ENCODE measurements at places on chromosomes 5 and 9.

GRCh38 chr5:155711882-155712281, 615.1 kb upstream of the SGCD start:
- DNase-seq = no peak

DNA sequence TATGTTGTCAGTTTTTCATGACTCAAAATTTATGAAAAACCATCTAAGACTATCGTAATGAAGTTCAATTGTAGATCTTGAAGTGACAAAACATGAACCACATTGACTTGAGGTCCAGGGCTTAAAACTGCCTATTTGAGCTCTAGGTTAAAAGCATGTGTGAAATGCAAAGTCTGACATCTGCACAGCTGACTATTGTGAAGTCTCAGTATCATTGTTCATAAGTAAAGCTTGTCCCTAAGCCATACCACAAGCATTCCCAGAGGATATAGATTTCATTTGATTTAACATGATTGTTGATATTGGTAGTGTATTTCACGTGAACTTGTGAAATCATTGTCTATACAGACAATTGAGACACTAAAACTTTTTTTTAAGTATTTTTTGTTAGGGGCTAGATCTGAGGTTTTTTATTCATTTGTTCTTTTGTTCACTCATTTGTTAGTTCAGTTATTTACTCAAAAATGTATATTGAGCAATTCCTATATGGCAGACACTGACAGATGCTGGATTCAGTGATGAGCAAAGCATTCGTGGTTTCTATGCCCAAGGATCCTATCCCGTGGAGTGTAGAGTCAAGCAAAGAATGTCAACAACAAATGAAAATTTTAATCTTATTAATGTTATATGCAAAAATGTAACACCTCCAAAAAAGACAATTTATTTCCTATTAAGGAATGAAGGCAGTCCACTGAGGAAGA, 485.2 kb downstream of the RAB3C start:
- no peak for DNase-seq

DNA sequence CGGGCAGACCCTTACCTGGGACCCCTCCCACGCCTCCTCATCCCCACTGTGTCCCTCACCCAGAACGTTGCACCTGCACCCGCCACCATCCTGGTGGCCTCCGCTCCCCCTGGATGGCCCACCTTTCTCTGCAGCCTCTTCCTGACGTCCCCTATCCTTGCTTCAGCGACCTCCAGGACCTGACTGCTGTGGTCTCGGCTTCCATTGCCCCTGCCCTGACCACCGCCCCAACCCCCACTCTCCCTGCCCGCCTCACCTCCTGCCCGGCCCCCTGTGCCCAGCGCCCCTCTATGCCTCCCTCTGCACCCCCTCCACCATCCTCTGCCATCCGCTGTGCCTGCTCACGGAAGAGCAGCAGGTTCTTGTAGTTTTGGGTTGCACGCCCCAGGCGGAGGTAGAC, 2.2 kb downstream of the LCN10 start:
- DNase-seq = no peak

GRCh38 chr5:137176126-137176525, 323.0 kb downstream of the SPOCK1 start:
- no peak for DNase-seq

GRCh38 chr5:167064198-167064776, 1227.2 kb upstream of the WWC1 start:
- no peak for DNase-seq

DNA sequence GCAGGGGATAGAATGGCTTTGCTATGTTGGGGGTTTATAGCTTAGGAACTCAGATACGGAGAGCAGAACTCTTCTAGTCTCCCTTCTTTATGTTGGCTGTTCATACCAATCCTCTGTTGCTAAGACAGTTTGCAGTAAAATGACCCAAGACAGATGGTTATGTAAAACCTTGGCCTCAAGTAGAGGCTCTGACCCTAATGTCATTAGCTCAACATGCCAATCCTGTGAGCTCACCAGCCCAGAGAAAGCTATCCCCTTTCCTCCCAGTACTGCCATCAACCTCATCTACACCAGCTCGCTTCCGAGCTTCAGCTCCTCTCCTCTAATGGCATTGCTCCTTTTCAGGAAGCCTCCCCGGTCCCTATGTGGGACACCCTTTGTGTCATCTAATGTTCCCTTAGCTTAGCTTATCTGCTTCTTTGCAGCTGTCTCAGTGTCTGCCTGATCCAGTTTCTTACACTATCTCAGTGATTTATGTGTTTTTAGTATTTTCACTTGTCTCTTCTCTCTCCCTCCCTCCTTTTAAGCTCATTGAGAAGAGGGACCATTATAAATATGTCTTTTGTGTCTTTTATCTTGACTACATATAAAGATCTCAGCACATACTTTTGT, 281.3 kb upstream of the CLINT1 start:
- no peak for DNase-seq

- no peak for DNase-seq
Measured at GRCh38 chr5:57710126-57710525, 227.5 kb upstream of the ACTBL2 start.

GRCh38 chr9:92480986-92481633, 1.2 kb downstream of the ASPN start:
- no peak for DNase-seq

DNA sequence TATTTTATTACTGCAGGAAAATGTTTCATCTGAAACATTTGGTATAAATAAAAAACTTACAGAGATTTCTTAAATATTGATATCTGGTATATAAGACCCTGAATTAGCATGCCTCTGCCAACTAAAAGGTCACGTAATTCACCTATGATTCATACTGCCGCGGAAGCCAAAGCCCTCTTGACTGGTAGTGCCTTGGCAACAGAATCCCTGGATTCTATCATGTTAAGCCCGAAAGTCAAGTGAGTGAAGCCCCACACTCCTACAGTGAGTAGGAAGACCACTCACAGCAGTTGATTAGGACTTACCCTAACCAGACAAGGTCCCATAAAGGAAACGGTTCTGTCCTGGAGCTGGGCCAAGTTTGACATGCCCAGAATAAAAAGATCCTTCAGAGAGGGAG, 175.6 kb upstream of the NREP start:
- DNase-seq = no peak

DNA sequence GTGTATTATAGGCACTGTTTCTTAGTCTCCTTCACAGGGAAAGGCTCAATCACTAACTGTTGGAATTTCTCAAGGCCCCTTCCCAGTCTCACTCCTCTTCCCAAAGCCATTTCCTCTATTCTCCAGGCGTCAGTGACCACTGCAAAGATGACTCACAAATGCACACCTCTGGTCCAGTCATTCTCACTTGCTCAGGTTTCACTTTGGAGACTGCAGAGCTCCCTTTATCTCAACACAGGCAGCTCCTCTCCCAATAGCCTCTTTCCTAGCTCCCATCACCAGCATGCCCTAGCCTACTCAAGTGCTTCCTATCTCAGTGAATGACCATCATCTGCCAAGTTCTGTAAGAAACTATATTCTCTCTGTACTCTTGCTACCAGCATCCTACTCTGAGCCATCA, 323.6 kb downstream of the NTRK2 start:
- no peak for DNase-seq

- no peak for DNase-seq
Measured at GRCh38 chr9:35488566-35489312, 1.2 kb upstream of the RUSC2 start.

GRCh38 chr9:346111-346571, 131.5 kb downstream of the DOCK8 start:
- no peak for DNase-seq

DNA sequence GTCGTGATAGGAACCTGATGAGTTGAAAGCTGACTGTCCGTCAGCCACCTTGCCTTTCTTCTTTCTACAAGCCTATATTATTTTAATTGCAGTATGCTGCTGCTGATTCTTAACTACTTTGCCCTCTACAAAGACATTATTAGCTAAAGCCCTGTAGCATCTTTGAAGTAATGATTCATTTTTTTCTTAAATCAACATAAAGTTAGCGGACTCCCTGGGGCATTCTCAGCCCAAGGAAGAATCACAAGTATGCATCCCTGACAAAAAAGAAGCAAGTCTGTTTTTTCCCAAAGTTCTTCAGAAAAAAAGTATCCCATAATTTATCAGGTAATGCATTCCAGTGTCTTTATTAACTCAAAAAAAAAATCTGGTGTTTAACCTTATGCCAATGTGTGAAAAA, 69.5 kb upstream of the TAS2R1 start:
- no peak for DNase-seq

DNA sequence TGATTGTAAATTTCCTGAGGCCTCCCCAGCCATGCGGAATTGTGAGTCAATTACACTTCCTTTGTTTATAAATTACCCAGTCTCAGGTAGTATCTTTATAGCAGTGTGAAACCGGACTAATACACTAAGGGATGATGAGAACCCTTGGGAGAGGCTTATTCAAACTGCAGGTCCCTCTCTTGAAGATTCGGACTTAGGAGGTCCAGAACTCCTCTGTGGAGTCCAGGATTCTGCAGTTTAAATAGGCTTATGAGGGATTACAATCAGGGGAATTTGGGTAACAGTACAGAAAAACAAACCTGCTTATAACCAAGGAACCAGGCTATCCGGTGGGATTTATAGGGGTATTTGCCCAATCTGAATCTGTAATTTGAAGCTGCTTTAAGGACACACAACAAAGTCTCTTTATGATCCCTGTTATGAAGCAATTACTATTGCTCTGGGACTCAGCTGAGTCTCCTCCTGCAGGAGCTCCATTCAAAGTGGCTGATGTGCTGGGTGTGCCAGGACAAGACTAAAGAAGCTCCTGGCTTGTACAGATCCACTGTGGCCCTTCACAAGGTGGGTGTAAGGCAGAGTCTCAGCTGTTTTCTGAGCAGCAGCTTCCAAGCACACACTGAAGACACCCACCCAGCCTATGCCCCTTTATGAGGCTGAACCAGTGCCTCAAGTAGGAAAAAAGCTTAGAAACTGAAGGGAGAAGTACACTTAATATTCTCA, 41.8 kb upstream of the LHFPL2 start:
- no peak for DNase-seq

DNA sequence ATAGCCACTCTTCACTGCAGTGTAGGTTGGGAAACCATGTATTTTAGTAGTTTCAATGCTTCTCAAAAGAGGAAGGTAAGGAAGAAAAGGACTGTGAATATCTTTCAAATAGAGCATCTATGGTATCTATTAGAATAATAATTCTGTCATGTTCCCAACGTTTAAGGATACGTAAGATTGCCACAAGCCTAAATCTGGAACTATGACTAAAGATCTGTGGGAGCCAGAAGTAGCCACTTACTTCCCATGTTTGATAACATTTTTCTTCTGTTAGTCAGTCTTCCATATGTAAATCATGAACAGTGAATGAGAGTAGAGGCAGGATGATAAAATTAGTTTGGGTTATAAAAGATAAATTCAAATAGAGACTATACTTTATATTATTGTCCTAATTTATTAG, 16.3 kb upstream of the MROH2B start:
- no peak for DNase-seq

- DNase-seq = no peak
Measured at GRCh38 chr5:146368137-146368536, 29.5 kb downstream of the POU4F3 start.

GRCh38 chr5:124789104-124789605, 42.7 kb upstream of the ZNF608 start:
- DNase-seq = no peak

DNA sequence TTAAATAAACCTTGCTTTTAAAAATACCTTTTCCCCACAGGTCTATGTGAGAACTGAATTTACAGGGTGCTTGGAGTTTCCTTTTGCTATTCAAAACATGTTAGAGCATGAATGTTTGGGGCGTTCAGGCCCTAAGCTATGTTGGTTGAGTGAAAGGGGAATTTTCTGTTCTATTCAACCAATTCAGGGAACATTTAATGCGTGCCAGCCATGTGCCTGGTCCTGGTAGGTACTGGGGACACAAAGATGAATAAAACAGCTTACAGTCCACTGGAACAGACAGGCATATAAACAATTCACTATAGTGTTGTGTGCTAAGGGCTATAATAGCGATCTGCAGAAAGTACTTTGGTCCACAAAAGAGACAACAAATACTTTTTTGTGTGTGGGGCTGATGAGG, 108.5 kb downstream of the ZSWIM6 start:
- no peak for DNase-seq

- DNase-seq = no peak
Measured at GRCh38 chr5:141883184-141883891, 5.1 kb upstream of the PCDH1 start.

DNA sequence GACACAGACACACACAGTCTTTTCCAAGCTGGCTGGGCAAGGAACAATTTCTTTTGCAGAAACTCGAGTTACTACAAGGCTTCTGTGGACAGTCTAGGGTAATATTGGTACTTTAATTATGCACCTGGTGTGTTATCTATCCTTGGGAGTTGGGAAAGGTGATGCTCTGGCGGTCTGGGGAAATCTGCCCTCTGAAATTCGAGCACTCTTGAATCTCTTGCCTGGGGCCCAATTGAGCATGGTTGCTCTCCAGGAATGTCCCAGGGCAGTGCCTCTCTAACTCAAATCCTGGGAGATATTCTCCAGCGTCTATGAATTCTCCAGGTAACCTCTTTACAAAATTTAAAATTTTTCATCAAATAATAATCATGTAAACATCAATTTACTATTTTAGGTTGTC, 69.3 kb downstream of the KCNIP1 start:
- no peak for DNase-seq

DNA sequence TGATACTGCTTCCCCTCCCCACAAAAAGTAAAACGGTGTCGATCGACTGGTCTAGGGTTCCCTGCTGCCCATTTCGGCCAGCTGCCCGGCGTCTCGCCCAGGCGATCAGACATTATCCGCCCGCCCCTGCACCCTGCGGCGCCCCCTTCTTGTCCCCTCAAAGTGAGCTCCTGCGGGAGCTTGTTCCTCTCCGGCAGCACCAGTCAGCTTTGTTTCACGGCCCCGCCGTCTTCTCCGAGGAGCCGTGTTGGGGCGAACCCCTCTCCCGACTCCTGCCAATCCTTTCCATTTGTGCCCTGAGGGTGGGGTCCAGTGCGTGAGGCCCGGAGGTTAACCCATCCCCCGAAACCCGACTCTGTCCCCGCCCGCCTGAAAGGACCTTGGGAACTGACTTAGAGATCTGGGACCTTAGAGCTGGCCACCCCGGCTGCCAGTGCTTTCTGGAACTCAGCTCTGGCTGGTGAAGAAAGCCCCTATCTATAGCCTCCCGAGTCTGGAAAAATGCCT, 518 bp downstream of the UBE2B start:
- DNase-seq = peak; percentile 9

DNA sequence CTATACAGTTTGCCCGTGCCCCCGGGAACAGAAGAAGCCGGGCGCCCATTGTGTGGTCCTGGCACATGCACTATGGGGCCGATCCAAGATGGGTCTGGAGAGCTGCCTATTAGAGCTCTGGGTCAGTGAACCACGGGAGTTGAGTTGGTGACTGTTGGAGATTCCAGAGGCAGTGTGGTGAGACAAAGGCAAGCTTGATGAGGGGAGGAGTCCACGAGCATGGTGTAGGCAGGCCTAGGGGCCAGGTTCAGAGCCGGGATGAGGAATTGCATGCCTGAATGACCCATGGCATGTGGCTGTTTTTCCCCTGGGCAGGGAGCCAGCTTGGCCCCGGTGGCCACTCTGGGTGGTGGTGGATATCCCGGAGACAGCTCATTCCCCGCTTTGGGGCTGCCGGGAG, 84.4 kb upstream of the STC2 start:
- no peak for DNase-seq

DNA sequence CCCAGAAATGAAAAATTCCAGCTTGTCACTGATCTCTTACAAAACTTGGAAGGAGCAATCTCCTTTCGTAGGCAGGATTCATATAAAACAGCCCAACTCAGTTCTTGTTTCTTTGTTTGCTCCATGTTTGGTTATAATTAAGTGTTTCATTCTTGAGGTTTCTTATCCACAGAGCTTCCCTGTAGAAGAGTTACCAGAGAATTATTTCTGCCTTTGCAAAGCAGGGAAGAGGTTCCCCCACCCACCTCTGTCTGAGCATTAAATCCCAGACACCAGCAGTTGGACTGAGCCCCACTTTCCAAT, 34.1 kb upstream of the RAI14 start:
- DNase-seq = no peak

GRCh38 chr5:132203916-132204315, 23.7 kb downstream of the P4HA2 start:
- DNase-seq = no peak
